Fibroblast of skin of abdomen (primary cell): ENCODE measurements at places on chromosomes 1 and 21.

DNA sequence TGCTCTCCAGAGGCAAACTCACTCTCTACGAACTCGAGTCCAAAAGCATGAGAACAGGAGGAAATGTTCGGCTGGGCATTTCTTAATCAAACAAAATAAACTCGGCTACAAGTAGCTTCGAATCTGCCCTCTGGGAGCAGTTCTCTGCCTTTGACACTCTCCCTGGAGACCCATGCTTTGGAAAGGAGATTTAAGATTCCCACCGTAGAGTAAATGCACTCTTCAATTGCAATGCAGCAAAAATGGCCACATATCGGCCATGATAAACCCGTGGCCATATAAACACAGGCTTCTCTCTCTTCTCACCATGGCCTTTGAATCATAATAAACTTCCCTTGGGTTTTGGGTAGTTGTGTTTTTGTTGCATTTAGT, 215.4 kb downstream of the TOMM20 start:
- no peak for DNase-seq

DNA sequence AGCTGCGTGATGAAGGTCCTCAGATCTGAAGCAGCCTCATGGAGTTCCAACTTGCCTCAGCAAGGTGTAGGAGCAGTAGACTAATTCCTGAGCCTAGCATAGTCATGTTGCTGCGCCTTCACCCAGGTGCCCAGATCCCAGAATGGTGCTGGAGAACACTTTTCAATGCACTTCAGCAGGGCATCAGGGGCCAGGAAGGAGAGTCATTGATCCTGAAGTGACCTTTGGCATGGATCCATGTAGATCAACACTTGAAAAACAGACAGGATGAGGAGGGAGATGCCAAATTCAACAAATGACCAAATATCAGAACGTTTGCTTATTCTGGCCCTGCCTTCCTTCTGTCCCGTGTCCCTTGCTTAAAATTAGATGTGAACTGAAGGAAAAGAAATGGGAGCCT, 91.9 kb downstream of the LEPR start:
- DNase-seq = no peak

DNA sequence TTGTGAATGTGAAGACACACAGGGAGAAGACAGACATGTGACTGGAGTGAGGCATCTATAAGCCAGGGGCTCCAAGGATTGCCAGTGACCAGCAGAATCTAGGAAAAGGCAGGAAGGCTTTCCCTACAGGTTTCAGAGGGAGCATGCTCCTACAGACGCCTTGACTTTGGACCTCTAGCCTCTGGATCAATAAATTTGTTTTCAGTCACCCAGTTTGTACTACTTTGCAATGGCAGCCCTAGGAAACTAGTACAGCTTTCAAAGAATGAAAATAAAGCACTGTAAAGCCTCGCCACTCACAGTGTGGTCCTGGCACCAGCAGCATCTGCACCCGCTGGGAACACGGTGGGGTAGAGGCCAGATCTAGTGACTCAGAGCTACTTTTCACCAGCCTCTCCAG, 510.0 kb downstream of the LTN1 start:
- no peak for DNase-seq

DNA sequence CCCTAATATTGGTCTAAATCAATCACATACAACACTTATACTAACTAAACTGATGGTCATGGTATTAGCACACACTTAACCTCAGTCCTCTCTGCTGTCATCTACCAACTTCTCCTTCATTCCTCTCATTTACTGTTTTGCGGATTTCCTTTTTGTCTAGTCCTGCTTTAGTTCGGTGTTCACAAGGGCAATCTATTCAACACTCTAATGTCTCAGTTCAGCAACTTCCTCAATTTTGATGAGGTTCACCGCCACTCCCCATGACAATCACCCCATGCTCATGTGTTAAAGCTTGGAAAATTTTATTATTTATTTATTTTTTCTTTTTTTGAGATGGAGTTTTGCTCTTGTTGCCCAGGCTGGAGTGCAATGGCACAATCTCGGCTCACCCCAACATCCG, 301.1 kb downstream of the PTPRC start:
- no peak for DNase-seq

DNA sequence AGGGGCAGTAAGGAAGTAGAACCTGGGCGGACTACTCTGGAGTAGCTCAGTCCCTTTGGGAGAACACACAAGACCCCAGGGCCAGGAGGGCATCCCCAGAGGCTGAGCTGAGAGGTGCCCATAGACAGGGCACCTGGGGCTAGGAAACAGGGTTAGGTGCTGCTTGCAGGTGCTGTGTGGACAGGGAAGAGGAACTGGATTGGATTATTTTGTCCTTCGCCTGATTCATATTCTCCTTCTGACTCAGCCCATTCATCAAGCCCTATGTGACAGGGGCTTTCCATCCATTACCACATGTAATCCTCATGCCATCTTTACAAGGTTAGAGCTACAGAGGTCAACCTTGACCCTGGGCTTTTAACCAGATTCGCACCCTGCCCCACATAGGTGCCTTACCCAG, 183.9 kb downstream of the C1orf94 start:
- DNase-seq = no peak

GRCh38 chr1:33377013-33377412, 53.9 kb downstream of the PHC2 start:
- no peak for DNase-seq

- DNase-seq = no peak
These were observed 128.3 kb upstream of the C1orf21 start for GRCh38 chr1:184258525-184258924.

GRCh38 chr1:24619376-24619775, 23.7 kb upstream of the SRRM1 start:
- DNase-seq = no peak

GRCh38 chr1:42211224-42211623, 46.7 kb upstream of the GUCA2A start:
- peak; percentile 42 for DNase-seq

DNA sequence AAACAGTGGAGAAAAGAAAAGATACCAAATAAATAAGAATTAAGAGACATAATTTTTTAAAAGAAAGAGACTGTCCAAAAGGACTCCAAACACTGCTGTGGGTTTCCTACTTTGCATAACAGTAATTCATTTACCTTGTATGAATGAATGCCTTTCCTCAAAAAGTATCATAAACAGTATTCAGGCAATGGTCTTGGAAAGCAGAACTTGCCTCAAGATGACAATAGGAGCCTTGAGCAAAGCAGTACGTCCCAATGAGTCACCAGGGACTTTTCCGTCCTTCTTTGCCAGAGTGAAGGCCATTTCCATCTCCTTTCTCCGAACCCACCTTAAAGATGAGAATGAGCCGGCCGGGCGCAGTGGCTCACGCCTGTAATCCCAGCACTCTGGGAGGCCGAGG, 186.4 kb downstream of the ZBTB18 start:
- no peak for DNase-seq

- no peak for DNase-seq
These were observed 204.6 kb upstream of the TMPRSS15 start for GRCh38 chr21:18608226-18608625.

GRCh38 chr1:221310180-221310579, 430.9 kb downstream of the HLX start:
- DNase-seq = no peak

DNA sequence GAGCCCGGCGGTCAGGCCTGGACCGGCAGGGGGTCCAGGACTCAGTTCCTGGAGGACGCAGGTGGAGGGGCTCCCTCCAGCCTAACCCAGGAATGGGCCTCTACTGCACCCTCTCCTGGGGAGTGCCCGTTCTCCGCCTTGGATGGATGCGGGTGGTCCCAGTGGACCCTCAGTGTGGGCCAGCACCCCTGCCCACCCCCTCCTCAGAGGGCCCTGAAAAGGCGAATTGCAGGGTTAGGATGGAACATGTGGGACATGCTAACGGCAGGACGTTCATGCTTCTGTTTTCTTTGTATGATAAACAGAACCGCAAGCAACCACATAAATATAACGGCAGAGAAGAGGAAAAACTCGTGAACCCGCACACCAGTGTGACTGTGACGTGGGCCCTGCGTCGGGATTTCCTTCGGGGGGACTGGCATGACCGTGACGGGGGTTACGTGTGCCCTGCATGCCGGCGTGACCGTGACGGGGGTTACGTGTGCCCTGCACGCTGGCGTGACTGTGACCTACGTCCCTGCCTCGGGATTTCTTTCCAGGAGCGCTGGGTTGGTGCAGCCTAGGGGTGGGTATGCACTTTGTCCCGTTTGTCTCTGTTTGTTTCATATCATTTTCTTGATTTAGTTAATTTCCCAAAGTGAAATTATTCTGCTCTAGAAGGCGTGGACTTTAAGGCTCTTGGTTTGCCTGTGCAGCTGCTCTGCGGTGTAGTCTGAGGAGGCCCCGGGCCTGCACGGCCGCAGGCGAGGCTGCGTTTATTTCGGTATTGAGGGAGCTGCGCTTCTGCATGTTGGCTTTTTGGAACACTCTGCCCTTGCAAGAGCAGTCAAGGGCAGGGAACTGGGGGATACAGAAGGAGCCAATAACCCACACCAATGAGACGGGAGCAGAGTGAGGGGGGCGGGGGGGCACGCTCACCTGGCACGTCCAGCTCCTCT, 3.1 kb downstream of the FTCD start:
- no peak for DNase-seq

GRCh38 chr1:88867743-88868521, 23.4 kb downstream of the GTF2B start:
- DNase-seq = peak; percentile 79

GRCh38 chr21:31346256-31346821, 2.3 kb upstream of the TIAM1 start:
- peak; percentile 50 for DNase-seq

DNA sequence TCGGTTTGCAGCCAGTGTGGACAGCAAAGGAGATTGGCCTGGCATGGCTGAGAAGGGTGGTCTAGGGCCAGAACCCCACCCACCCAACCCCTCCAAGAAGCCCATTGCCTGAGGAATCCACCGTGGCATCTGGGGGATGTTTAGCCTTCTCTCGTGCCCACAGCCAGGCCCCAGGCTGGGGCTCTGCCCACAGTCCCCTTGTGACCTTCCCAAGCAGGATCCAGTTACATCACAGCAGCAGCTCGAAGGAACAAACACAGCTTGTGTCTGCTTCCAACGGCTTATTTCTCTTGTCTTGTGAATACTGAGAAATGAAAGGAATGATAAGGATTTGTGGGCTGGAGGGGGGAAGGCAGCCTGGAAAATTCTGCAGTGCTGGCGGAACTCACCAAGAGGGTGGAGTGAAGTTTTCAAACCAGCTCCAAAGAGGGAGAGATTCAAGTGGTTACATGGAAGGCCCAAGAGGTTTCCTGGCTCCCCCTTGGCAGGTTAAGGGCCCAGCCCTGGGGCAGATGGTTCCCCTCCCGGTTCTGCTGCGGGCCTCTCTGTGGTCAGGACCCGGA, 61.6 kb downstream of the DHRS3 start:
- DNase-seq = peak; percentile 95

DNA sequence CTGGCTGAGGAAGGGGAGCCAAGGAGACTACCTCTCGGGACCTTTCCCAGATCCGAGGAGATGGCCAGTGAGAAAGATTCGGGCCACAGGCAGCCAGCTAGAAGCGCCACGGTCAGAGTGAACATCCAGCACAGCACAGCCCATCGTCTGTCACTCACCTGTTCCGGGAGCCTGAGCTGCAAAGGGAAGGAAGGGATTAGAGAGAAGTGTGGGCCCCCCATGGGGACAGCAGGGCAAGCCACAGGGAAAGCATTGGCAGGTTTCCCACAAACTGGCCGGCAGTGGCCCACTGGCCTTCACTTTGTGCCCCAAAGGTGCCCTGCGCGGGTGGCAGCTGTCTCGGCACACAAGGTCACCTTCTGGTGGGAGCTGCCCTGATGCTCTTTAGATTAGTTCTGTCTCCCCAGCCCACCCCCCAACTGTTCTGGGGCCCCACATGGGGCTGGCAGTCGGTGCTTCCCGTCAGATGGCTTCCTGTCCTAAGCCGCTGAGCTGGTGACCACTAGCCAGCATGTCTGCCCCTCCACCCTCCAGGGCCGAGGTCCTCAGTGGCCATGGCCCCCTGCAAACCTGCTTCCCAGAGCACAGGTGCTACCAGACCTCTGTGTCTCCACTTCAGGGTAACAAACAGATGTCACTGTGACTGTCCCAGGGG, 56.7 kb downstream of the LACTBL1 start:
- no peak for DNase-seq

GRCh38 chr1:212938846-212939245, 11.5 kb upstream of the VASH2 start:
- no peak for DNase-seq

DNA sequence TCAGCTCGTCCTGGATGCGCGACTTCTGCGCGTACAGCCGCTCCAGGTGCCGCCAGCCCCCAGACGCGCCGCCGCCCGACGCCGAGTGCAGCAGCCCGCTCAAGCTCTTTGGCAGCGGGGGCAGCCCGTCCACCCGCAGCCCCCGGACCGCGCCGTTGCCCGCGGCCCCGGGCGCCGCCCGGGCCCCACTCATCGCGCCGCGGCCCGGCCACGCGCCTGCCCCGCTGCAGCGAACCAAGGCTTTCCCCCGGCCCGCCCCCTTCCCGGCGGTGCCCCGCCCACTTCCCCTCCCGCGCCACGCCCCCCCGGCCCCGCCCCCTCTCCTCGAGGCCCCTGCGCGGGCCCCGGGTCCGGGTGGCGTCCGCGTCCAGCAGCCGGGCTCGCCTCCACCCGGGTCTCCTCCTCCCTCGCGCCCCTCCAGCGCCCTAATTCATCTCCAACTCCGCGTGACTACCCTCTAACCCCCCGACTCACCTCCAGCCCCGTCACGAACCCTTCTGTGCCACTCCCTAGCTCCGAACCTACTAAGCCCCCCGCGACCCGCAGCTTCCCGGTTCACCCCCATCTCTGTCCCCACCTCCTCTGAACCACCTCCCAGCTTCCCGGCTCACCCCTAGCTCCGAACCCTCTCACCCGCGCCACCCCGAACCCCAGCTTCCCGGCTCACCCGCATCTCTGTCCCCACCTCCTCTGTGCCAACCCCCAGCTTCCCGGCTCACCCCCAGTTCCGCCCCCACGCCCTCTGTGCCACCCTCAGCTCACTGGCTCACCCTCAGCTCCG, at the start of gene FAM89A:
Gene FAM89A, minus strand, starts transcription at position 236 of the 781 bp plus-strand sequence. Its CDS starts 43 bp downstream, at position 193.
- peak; percentile 40 for DNase-seq

GRCh38 chr1:226664413-226665101, 74.5 kb downstream of the ITPKB start:
- peak; percentile 88 for DNase-seq

DNA sequence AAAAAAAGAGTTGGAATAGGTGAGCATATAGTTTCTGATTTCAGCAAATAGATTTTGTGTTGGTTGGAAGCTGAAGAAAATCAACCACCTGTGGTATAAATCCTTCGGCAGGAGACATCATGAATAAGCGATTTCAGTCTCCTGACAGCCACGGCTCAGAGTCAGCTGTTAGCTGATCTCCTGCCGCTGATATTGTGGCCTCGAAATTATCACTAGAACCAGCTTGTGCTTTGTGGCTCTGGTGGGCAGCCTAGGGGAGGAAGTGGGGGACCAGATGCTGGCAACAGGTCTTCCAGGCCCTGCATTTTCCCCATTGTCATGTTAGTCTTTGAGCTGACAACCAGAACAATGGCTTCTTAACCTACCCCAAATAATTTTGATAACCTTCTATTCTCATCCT, 842 bp upstream of the GCSAML start:
- DNase-seq = no peak

DNA sequence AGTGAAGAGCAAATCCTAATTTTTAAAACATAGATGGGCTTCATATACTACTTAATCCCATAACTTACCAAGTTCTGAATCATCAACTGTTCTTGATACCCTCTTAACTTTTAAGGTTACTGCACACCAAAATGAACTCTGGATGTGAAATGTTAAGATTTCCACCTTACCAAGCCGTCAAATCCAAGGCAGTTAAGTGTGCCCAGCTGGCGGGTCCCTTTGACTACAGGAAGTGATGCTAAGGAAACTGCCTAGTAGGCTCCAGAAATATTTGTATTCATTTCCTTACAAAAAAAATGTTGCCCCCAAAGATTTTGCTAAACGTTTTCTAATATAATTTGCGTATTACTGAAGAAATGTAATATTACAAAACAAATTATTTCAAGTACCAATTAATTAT, 10.7 kb downstream of the NRIP1 start:
- DNase-seq = no peak
